ENCODE measurements at places on chromosomes 11 and 22.

GRCh38 chr11:115919341-115920091 lies 415.3 kb upstream of the CADM1 start:
- DNase-seq = no peak

DNA sequence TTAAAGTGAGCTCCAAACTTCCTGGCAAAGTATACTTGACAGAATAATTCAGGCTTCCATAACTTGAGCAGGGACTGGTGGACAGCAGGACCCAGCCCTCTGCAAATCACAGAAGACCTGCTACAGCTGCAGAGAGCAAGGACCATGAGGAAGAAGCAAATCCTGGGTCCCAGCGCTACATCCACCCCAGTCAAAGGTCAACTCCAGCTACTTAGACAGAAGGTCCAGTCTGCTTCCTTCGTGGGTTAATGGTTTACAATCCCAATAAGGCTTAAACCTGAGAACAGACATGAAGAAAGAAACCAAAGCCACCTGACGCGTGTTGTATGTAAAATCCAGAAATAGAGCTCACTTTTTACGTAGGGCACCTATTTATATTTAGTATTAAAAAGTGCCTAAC lies 57.7 kb downstream of the SHANK2 start:
- no peak for DNase-seq

DNA sequence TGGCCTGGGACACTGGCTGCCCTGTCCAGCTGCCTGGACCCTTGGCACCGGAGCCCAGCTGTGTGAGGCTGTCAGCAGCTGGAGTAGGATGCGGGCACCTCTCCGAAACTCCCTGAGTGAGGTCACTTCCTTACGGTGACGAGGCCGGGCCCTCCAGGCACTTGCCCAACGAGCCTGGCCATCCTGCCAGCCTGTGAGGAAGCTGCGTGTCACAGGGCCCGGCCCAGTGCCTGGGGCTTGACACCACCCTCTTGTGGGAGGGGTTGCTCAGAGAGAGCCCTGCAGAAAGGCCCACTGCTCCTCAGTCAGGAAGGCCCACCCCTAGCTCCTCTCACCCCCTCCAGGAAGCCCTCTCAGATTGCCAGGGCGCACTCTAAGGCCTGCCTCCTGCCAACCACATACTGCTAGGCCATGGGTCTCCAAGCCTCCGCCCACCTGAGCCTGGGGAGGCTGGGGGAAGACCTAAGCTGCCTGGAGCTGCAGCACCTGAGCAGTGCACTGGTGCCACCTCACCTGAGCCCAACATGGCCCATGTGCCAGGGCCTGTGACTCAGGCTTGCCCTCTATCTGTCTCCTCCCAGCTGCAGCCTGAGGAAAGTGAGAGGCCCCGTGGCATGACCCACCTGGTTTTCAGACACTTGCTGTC lies 4.3 kb upstream of the PHLDA2 start:
- DNase-seq = no peak

DNA sequence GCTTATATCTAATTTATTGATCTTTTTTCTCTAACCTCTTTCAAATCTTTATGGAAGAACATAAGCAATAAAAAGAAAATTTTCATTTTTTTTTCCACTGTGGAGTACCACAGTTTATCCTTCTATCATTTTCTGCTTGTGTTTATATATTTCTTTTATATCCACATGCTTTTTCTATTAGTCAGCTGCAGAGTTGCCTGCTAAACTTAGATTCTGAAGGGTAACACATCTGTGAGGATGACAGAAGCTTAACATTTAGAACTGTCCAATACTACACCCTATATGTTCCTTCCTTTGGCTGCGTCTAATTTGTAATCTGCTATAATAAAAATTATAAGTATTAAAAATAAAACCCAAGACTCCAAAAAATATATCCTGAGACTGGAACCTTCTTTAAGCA lies 20.8 kb downstream of the CCDC90B start:
- no peak for DNase-seq

DNA sequence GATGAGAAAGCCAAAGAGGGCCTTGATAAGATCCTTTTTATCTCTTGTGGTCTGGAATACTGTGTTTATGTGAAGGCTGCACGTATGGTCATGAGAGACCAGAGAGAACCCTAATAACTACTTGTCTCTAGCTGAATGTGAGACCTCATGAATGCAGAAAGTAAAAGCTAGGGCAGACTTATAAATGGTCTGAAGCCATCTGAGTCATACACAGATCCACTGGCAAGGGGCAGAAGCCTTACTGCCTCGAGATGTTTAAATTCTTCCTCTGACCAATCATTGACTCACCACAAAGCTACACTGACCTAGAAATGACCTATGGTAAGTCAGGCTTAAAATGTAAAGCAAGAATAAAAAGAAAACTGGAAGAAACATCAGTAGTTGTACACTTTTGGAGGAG lies 22.7 kb upstream of the OR4B1 start:
- DNase-seq = no peak

DNA sequence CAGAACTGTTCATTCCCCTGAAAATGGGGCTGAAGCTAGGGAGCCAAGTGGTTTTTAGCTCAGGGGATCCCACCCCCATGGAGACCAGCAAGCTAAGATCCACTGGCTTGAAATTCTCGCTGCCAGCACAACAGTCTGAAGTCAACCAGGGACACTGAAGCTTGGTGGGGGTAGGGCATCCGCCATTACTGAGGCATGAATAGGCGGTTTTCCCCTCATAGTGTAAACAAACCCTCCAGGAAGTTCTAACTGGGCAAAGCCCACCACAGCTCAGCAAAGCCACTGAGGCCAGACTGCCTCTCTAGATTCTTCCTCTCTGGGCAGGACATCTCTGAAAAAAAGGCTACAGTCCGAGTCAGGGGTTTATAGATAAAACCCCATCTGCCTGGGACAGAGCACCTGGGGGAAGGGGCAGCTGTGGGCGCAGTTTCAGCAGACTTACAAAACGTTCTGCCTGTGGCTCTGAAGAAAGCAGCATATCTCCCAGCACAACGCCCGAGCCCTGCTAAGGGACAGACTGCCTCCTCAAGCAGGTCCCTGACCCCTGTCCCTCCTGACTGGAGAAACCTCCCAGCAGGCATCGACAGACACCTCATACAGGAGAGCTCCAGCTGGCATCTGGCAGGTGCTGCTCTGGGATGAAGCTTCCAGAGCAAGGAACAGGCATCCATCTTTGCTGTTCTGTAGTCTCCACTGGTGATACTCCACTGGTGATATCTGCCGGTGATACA lies 32.7 kb downstream of the GAB4 start:
- DNase-seq = no peak

- DNase-seq = no peak
Observed at GRCh38 chr11:125001849-125002248, 47.8 kb downstream of the CCDC15 start.

DNA sequence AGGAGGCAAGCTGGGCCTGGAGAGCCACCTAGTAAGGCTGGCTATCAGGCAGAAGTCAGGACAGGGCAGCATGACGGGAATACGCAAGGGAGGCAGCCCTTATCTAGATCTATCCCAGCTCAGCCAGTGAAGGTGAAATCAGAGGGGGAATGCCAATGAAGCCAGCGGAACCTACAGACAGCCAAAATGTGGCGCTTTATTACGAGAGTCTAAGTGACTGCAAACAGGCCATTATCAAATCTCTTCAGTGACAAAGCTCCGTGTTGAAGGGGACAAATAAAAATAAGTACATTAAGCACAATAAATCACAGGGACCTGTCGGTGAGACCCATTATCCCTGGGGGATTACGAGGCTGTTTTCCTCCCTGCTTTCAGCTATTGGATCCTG lies 22.8 kb downstream of the LARGE1 start:
- DNase-seq = no peak
